ENCODE measurements at places on chromosomes 7 and 10.

DNA sequence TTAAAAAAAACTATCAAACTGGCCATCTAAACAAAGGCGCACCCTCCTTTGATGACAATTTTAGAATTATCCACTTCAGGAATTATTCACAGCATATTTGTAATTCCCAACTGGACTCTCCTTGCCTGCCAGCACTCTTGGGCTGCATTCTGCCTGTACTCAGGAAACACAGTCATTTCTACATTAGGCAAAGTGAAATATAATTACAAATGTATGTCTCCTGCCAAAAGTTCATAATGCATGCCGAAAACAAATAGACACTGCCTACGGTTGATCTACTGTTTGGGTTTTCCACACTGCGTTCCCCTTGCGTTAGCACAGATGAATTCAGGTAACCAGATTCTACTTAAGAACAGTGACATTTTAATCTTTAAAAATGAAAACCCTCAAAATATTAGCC, 1.9 kb downstream of the HGF start:
- no peak for DNase-seq

DNA sequence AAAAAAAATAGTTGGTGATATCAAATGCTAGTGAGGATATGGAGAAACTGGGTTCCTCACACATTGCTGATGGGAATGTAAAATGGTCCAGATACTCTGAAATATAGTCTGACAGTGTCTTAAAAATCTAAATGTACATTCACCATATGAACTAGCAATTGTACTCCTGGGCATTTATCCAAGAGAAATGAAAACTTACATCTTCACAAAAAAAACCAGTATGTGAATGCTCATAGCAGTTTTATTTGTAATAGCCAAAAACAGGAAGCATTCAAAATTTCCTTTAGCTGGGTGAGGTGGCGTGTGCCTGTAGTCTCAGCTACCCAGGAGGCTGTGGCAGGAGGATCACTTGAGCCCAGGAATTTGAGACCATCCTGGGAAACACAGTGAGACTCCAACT, 2.1 kb upstream of the SSC4D start:
- DNase-seq: no peak

DNA sequence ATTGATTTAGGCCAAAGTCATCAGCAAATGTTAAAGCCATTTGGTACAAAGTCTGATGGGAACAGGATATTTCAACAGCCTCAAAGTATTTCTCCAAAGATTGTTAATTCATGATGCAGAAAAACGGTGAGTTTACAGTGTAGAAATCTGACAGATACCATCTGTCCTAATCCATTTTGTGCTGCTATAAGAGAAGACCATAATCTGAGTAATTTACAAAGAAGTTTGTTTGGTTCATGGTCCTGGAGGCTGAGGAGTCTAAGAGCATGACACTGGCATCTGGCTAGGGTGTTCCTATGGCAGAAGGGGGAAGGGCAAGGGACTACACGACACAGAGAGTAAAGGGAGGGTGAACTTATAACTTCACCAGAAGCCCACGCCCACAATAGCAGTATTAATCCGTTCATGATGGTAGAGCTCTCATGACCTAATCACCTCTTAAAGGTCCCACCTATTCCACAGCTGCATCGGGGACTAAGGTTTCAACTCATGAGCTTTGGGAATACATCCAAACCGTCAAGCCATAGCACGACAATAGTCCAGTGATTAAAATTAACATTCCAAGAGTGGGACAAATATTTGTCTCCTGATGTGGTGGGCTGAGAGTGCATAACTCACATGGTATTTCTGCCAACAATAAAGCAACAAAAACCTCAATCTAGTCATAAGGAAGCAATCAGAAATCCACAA, 298.6 kb upstream of the AKR1E2 start:
- DNase-seq: no peak

GRCh38 chr7:120691915-120692314, 166.0 kb downstream of the TSPAN12 start:
- DNase-seq: no peak

GRCh38 chr10:49118430-49119074, 3.2 kb upstream of the VSTM4 start:
- DNase-seq: no peak

DNA sequence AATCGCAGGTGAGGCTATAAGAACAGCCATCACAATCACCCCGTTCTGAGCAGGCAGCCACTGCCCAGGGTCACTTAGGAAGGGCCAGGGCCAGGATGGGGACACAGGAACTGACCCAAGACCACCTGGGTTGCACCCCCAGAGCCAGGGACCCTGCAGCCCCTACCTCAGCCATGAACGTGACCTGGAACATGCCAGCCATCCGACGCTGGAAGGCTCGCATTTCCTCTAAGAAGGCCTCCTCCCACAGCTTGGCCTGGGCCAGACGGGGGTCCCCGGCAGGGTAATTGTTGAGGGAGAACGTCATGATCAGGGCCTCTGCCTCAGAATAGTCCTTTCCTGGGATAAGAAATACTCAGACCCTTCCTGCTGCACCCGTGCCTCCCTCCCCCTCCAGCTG, 5.0 kb downstream of the NPC1L1 start:
- no peak for DNase-seq

DNA sequence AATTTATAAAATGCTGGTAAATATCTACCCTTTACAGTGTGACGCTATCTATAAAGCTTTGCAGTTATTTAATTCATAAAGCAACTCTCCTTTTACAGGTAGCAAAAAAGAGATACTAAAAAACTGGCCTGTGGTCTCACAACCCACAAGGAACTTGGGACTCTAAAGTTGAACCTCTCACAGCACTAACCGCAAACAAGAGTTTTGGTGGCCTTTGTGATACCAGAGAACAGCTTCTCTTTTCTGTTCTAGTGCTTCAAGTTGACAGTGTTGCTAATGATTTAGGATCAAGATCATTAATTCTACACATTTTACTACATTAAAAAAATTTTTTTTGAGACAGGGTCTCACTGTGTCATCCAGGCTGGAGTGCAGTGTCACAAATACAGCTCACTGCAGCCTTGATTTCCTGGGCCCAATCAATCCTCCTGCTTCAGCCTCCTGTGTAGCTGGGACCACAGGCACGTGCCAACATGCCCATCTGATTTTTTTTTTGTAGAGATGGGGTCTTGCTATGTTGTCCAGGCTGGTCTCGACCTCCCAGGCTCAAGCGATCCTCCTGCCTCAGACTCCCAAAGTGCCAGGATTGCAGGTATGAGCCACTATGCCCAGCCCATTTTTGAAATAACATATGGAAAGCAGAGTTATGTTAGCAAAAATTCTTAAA, 56.0 kb upstream of the ST8SIA6 start:
- no peak for DNase-seq

Measured in C1 segment of cervical spinal cord (tissue), 14 donors.